ENCODE measurements at places on chromosomes 4 and X.

DNA sequence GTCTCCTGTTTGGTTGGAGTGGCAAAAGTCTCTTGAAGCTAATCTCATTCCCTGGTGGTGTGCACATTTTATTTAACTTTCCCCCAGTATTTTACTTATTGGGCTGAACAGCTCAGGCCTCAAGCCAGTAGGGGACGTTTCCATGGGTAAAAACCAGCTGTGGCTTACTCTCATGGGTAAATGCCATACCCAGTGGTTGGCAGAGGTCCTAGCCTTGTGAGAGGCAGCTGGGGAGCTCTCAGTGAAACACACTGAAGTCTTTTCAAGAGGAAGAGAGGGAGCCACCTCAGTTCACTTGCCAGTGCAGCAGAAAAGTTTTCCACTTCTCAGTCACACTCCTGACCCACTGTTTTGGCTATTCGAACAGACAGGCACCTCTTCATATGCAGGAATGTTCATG lies 1964.2 kb downstream of the ARAP2 start:
- no peak for DNase-seq

DNA sequence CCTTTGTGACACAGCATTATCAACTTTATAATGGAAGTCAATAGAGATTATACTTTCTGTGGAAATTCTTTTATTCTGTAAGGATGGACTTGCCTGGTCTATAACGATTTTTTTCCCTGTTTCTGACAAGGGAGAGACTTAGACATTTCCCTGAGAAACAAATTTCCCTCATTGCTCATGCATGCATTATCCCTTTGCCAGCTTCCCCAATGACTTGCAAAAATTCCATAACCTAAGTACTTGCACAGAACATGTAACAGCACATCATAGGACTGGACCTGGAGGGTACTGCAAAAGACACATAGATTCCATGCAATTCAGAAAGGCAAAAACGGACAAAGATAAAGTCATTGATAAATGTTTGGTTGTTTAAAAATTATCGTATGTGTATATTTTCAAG lies 166.7 kb downstream of the FHIP1A start:
- no peak for DNase-seq

DNA sequence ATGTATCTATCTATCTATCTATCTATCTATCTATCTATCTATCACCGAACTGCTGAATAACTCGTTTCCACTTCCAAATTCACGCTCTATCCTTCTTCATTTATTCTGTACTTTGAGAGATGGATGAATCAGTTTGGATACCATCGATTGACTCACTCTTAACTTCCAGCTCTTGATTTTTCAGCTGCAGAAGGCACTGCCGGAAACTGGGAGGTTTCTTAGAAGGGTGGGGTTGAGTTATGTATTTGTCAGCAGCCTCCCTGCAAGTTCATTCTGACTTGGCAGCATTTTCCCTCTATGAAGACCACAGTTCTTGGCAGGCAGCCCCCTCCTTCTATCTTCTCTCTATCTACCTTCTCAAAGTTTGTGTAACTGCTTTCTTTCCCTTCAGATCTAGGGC lies 112.0 kb upstream of the MAGEB18 start:
- DNase-seq = no peak

GRCh38 chrX:129510331-129510730 lies 13.0 kb downstream of the SMARCA1 start:
- DNase-seq = no peak

DNA sequence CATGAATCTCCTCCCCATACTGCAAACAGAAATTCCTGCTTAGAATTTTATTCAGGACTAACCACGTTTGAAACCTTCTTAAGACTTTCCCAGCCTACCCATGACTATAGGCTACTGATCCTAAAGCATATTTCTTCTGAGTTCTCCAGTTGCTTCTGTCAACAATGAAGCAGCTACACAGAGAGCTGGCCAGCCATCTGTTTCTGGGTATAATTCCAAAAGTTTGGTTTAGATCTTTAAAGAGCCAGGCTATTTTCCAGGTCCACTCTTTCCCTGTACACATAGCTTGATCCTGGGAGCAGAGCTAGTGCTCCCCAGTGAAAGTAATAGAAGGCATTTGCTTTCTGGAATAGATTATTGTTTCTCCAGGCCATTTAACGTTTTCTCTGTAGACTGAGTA lies 4.0 kb upstream of the ITM2A start:
- no peak for DNase-seq

GRCh38 chr4:168981942-168982341 lies 28.1 kb downstream of the CBR4 start:
- no peak for DNase-seq

DNA sequence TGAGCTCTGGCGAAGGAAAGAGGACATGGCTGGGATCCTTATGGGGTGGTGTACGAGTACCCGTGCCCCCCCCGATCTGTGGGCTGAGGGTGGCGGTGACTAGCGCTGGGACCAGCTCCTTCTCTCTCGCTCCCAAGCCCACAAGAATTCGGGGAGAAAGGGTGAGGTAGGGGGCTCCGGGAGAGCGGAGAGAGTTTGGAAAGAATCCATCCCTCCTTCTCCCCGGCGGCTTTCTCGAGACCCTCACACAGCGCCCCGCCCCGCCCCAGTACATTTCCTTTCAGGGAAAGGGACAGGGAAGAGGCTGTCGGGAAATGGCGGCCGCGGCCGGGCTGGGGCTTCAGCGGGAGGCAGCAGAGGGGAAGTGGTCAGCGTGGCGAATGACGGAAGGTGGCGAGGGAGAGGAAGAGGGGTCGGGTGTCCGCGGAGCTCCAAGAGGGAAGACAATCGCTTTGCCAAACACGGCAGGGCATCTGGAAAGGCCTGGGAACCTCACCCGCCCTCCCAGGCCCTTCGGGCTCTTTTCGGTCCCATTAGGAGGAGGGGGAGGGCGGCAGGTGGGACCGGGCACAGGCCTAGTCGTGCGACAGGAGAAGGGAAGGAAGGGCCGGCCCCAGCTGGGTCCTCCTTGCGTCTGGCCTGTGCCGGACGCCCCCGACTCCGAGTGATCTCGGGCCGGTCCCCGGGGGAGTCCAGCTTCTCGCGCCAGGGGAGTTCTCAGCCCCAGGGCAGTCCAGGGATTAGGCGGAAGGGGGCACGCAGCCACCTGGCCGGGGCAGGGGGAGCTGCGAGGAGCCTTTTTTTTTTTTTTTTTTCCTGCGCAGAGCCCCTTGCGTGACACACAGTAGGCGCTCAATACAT lies 10.2 kb downstream of the HNRNPH2 start:
- DNase-seq = peak; percentile 43

GRCh38 chr4:141133999-141134995 lies 1.0 kb upstream of the RNF150 start:
- DNase-seq = no peak

GRCh38 chrX:1425381-1425780 lies 27.3 kb downstream of the ASMTL start:
- no peak for DNase-seq

DNA sequence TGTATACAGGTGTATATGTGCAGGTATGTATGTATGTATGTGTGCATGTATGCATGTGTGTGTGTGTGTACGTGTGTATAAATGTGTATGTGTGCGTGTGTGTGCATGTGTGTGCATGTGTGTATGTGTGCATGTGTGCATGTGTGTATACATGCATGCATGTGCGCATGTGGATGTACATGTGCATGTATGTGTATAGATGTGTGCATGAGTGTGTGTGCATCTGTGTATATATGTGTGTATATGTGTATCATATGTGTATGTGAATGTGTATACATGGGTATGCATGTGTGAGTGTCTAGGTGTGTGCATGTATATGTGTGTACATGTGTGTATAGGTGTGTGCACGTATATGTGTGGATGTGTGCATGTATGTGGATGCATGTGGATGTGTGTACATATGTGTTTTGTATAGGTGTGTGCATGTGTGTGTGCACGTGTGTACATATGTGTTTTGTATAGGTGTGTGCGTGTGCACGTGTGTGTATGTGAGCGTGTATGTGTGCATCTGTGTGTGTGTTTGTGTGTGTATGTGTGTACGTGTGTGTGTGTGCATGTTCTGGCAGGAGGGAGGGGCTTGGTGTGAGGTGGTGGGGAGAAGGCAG lies 6.0 kb downstream of the BGN start:
- no peak for DNase-seq

- DNase-seq = no peak
These were observed 8.1 kb downstream of the ACSL1 start for GRCh38 chr4:184817494-184818215.

- no peak for DNase-seq
These were observed 124.5 kb downstream of the CHM start for GRCh38 chrX:85922821-85923220.

Measured in CD4-positive, alpha-beta T cell treated with Interleukin-1 beta for 1 hour (primary cell).